ENCODE measurements at places on chromosomes 7 and 10.
A peak's percentile ranks its signal among the peaks of the same experiment; 100 is the strongest.

GRCh38 chr10:61021926-61022325 is 77.9 kb upstream of the RHOBTB1 start:
- no peaks in the 10 kb centered on the region for H3K4me1 ChIP-seq
- DNase-seq: no peak
- H3K36me3 ChIP-seq: no peaks in the 10 kb centered on the region
- no peak overlapping the region for H3K4me3 ChIP-seq
- H3K27me3 ChIP-seq: peaks cover 2% of the 10 kb centered on the region

DNA sequence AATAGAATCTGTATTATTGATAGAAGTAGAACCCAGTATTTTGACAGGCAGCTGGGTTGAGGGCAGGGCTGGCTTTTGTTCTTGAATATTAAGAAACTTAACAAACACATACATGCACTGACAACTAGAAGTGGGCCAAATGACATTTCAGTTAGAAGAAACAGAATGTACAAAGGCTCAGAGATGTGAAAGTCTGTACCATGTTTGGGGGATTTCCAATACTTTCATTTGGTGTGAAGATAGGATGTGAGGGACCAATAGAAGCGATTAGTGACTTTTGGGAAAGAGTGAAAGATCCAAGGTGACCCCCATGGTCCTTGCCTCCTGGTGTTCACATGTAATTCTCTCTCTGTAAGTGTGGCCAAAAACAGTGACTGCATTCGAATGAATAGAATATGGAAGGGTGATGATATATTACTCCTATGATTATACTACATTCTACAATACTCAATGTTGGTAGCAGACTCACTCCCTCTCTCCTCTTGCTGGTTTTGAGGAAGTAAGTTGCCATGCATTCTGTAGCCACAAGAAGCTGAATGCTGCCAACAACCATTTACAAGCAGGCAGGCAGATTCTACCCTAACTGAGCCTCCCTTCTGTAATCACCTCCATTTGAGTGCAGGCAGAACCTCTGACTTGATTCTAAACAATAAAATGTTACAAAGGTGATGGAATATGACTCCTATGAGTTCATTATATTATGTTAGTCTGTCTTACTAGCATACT is 151.4 kb downstream of the TMEM168 start:
- H3K27ac ChIP-seq: no peak overlapping the region
- H3K36me3 ChIP-seq: no peaks in the 10 kb centered on the region
- H3K27me3 ChIP-seq: no peaks in the 10 kb centered on the region
- no peaks in the 10 kb centered on the region for H3K4me1 ChIP-seq
- DNase-seq: no peak
- H3K4me3 ChIP-seq: no peak overlapping the region

GRCh38 chr10:9668411-9668810 is 1349.3 kb upstream of the CELF2 start:
- no peak overlapping the region for H3K4me3 ChIP-seq
- H3K27ac ChIP-seq: no peak overlapping the region
- H3K36me3 ChIP-seq: no peaks in the 10 kb centered on the region
- no peaks in the 10 kb centered on the region for H3K27me3 ChIP-seq
- no peaks in the 10 kb centered on the region for H3K4me1 ChIP-seq

DNA sequence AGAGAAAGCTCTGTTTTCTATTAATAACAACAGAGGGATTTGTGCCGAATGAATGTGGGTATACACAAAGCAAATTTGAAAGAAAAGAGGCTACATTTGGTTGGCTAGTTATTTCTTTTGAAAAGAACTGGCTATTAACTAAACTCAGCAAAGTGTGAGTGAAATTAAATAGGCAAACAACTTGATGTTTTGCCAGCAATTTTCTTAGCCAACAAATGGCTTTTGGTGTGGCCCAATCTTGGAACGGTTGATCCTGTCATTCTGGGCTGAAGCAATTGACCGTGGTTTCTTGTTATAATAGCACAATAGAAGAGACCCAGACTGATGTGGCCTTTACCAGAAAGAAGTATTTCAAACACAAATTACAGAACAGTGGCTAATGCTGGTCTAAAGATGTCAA is 898.6 kb downstream of the KCNMA1 start:
- no peak overlapping the region for H3K4me3 ChIP-seq
- DNase-seq: no peak
- no peaks in the 10 kb centered on the region for H3K36me3 ChIP-seq
- no peak overlapping the region for H3K27ac ChIP-seq
- H3K27me3 ChIP-seq: no peaks in the 10 kb centered on the region

DNA sequence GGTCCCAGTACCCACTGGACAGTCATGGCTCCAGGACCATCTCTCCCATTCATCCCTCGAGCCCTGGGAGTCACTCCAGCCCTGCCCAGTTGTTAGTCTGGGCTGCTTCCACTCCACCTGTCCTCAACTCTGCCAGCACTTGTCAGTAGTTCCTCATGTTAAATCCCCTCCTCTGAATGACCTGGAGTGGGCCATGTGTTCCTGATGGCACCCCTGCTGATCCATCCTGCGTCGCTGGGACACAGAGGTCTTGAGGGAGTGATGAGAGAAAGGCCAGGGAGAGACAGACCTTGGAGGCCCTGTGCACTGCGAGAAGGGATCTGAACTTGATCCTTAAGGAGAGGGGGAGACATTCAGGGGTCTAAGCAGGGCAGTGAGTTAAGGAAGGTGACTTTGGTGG is 174.9 kb downstream of the GRID1 start:
- H3K27me3 ChIP-seq: peaks cover 36% of the 10 kb centered on the region
- H3K27ac ChIP-seq: no peak overlapping the region
- H3K36me3 ChIP-seq: no peaks in the 10 kb centered on the region
- no peak for DNase-seq

- H3K36me3 ChIP-seq: no peaks in the 10 kb centered on the region
- no peaks in the 10 kb centered on the region for H3K27me3 ChIP-seq
- peak overlapping the region; percentile 35 for H3K4me3 ChIP-seq
- DNase-seq: no peak
- H3K27ac ChIP-seq: no peak overlapping the region
Observed at GRCh38 chr10:116848032-116848943, 1.0 kb upstream of the ENO4 start.

GRCh38 chr7:138565451-138566114 is 105.5 kb downstream of the TRIM24 start:
- H3K27ac ChIP-seq: no peak overlapping the region
- no peak overlapping the region for H3K4me3 ChIP-seq
- H3K36me3 ChIP-seq: peaks cover 37% of the 10 kb centered on the region
- no peak for DNase-seq

- H3K4me1 ChIP-seq: no peaks in the 10 kb centered on the region
- no peaks in the 10 kb centered on the region for H3K27me3 ChIP-seq
- no peak overlapping the region for H3K4me3 ChIP-seq
- no peak for DNase-seq
- no peak overlapping the region for H3K27ac ChIP-seq
Observed at GRCh38 chr7:25789701-25790640, 362.0 kb upstream of the NFE2L3 start.

DNA sequence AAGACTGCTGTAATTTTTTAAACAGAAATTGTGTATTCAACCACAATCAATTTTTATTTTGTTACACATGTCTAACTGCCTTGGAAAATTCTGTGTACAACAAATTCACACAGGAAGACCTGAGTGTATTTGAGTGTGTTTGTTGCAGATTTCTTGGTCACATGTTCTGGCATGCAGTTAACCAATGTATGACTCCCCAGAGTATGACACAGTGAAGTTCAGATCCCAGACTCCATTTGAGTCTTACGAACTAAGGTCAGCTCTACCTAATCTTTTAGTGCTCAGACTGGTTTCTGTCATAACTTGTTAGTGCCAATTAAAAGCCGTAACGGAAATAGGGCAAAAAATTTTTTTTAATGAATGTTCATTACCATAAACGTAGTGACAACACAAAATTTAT is 5.8 kb downstream of the GNAI1 start:
- peaks cover 4% of the 10 kb centered on the region for H3K4me1 ChIP-seq
- no peak overlapping the region for H3K27ac ChIP-seq
- DNase-seq: no peak

DNA sequence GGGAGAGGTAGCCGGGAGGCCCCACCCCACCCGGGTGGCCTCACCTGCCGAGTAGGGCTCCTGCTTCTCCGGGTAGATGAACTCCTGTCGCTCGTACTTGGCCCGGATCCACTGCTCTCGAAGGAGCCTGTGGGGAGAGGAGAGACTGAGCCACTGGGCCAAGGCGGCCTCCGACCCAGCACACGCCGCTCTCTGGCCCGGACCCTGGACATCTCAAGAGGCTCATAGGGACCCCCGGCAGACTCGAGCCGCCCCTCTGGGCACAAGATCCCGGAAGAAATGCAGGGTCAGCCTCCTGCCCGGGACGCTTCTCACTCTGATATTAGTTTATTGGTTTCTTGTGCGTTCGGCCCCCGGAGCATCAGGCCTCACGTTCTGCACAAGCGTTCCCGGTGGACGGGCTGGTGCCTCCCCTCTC is 34.5 kb downstream of the ADAP1 start:
- no peaks in the 10 kb centered on the region for H3K27me3 ChIP-seq
- H3K4me1 ChIP-seq: peaks cover 20% of the 10 kb centered on the region
- H3K36me3 ChIP-seq: no peaks in the 10 kb centered on the region
- no peak overlapping the region for H3K27ac ChIP-seq
- DNase-seq: no peak

GRCh38 chr10:123766012-123766411 is 99.9 kb downstream of the GPR26 start:
- H3K27ac ChIP-seq: no peak overlapping the region
- H3K27me3 ChIP-seq: peaks cover 2% of the 10 kb centered on the region
- H3K4me1 ChIP-seq: no peaks in the 10 kb centered on the region
- DNase-seq: no peak
- H3K4me3 ChIP-seq: no peak overlapping the region

DNA sequence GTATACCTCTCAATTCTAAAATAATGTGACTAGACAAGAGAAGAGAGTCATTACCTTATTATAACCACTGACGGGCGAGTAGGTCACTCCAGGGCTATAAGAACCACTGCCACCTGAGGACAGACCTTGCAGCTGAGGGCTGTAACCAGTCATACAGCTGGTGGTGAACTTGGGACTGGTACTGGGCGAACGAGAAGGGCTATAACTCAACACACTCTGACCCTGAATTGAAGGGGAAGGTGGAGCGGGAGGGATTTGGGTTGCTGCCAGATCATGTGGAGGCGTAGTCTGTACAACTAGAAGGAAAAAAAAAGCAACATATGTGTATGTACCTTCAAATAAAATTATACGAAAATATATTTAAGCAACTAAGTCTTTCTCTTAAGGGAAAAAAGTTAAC is 3.4 kb downstream of the TMEM209 start:
- H3K4me3 ChIP-seq: no peak overlapping the region
- no peak for DNase-seq
- no peaks in the 10 kb centered on the region for H3K27me3 ChIP-seq
- H3K36me3 ChIP-seq: peaks cover 3% of the 10 kb centered on the region

GRCh38 chr7:98870807-98871491 is 1.1 kb upstream of the TMEM130 start:
- H3K36me3 ChIP-seq: no peaks in the 10 kb centered on the region
- H3K4me3 ChIP-seq: no peak overlapping the region
- peaks cover 52% of the 10 kb centered on the region for H3K27me3 ChIP-seq
- DNase-seq: no peak
- H3K27ac ChIP-seq: no peak overlapping the region

DNA sequence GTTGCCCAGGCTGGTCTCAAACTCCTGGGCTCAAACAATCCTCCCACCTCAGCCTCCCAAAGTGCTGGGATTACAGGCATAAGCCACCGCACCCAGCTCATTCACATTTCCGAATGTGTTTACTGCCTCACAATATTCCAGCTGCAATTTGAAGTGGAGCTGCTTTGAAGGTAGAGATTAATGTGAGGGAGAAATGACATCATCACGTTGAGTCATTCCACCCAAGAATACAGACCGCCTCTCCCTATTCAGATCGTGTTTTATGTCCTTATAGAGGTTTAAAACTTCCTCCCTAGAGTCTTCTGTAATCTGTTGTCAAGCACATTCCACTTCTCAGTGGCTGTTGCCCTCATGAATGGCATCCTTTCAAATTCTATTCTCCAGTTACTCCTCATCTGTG is 100.4 kb upstream of the PDGFA start:
- DNase-seq: no peak
- H3K4me1 ChIP-seq: peaks cover 50% of the 10 kb centered on the region
- no peak overlapping the region for H3K4me3 ChIP-seq
- no peaks in the 10 kb centered on the region for H3K27me3 ChIP-seq
- H3K36me3 ChIP-seq: no peaks in the 10 kb centered on the region

DNA sequence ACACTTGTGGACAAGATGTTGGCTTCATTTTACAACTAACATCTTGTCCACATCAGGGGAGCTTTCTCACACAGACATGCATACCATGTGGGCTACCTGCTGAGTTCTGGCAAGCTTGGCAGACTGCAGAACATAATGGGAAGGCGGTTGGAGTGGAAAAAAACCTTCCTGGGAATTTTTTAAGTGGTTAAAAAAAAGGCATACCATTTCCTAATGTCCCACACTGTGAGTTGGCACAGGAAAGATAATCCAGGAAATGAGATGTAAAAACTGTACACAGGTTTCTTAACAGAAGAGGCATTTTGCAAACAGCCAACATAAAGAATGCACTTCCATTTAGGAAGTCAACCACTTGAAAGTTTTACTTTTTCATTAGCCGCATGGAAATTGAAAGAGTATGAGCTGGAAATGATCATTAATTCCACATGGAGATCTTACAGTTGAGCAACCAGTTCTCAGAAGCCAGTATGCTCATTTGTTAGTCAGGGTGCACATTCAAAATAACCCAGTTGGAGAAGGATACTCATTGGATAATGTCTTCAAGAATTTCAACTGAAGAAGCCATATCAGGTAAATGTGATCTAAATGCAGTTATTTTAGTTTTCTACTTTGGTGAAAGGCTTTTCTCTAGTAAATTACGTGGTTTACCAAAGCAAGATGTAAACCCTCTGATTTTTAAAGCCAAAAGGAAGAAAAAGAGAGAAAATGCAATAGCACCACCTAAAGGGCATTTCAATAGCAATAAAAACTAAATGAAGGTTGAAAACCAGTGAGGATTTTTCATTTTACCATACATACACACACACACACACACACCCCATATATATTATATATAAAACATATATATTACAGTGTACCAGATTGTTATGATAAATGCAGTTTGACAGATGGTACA is 194.0 kb downstream of the TAX1BP1 start:
- H3K4me1 ChIP-seq: no peaks in the 10 kb centered on the region
- no peak for DNase-seq
- H3K4me3 ChIP-seq: no peak overlapping the region
- no peak overlapping the region for H3K27ac ChIP-seq
- H3K36me3 ChIP-seq: no peaks in the 10 kb centered on the region
- H3K27me3 ChIP-seq: no peaks in the 10 kb centered on the region

GRCh38 chr10:60789340-60789739 is 11.1 kb downstream of the CDK1 start:
- H3K4me3 ChIP-seq: no peak overlapping the region
- no peaks in the 10 kb centered on the region for H3K36me3 ChIP-seq
- H3K4me1 ChIP-seq: peaks cover 4% of the 10 kb centered on the region
- H3K27me3 ChIP-seq: no peaks in the 10 kb centered on the region
- H3K27ac ChIP-seq: no peak overlapping the region

GRCh38 chr10:124158592-124158991 is 65.2 kb upstream of the CHST15 start:
- no peak overlapping the region for H3K27ac ChIP-seq
- H3K36me3 ChIP-seq: no peaks in the 10 kb centered on the region
- H3K27me3 ChIP-seq: no peaks in the 10 kb centered on the region
- no peak for DNase-seq
- H3K4me1 ChIP-seq: peaks cover under 1% of the 10 kb centered on the region
- no peak overlapping the region for H3K4me3 ChIP-seq

GRCh38 chr10:932589-932988 is 1.1 kb upstream of the LARP4B start:
- no peak overlapping the region for H3K4me3 ChIP-seq
- DNase-seq: no peak
- no peak overlapping the region for H3K27ac ChIP-seq

GRCh38 chr10:68957654-68958053 is 1.7 kb downstream of the DDX21 start:
- H3K27me3 ChIP-seq: no peaks in the 10 kb centered on the region
- peak overlapping the region; percentile 97 for H3K27ac ChIP-seq
- H3K4me3 ChIP-seq: peak overlapping the region; percentile 83
